ENCODE measurements at places on chromosomes 1 and 21. TPM values are rescaled to one million over a fixed set of nuclear protein-coding genes. Genes with fewer than 3 reads are reported as not detected.

Gene CCDC17
- total RNA-seq, result 0.54 TPM

Gene NTMT2
- not detected for total RNA-seq

Gene SLAMF7
- not detected for total RNA-seq

Gene S100A7
- total RNA-seq, result not detected

Gene TRABD2B
- under 0.01 TPM for total RNA-seq

Gene FMO5
- total RNA-seq, result 0.45 TPM

Gene MAP1LC3C
- not detected for total RNA-seq

Gene CITED4
- 7.1 TPM for total RNA-seq

Gene DNASE2B
- total RNA-seq, result not detected

Gene GSTM4
- 1.7 TPM for total RNA-seq

Gene TDRD5
- not detected for total RNA-seq

Gene PLXNA2
- 69.5 TPM for total RNA-seq

Gene CLCA4
- not detected for total RNA-seq

Gene DIRAS3
- total RNA-seq, result 0.75 TPM

Gene CFHR4
- not detected for total RNA-seq

Gene CSF1
- total RNA-seq, result 10.3 TPM

Gene ACOT11
- total RNA-seq, result 1.5 TPM

Gene ETV3L
- total RNA-seq, result not detected

Gene RHOC
- 976 TPM for total RNA-seq

Gene HES2
- total RNA-seq, result 26.6 TPM

Gene GUCA2B
- total RNA-seq, result not detected

Gene AMIGO1
- total RNA-seq, result 2.3 TPM

Gene SPRR2D
- not detected for total RNA-seq

Gene OR6F1
- total RNA-seq, result not detected

Gene OLIG2
- not detected for total RNA-seq

Gene ETNK2
- 7.5 TPM for total RNA-seq

Gene CCDC185
- not detected for total RNA-seq

Gene CD1C
- total RNA-seq, result not detected

Gene ANP32E
- 20.0 TPM for total RNA-seq

Gene LPAR3
- total RNA-seq, result not detected

Gene TSPEAR
- not detected for total RNA-seq

Gene TEKT2
- not detected for total RNA-seq

Gene CHAF1B
- total RNA-seq, result 2.1 TPM

Gene NPR1
- total RNA-seq, result 12.0 TPM

Gene PPP1R8
- 44.9 TPM for total RNA-seq

Gene CFHR2
- not detected for total RNA-seq

Gene TTC39A
- total RNA-seq, result 0.85 TPM

Gene SLC35D1
- 7.8 TPM for total RNA-seq

Gene CCDC30
- 0.27 TPM for total RNA-seq

Gene LCE3E
- total RNA-seq, result not detected

Gene DCDC2B
- total RNA-seq, result not detected
